ENCODE measurements at places on chromosomes 5 and 9.

DNA sequence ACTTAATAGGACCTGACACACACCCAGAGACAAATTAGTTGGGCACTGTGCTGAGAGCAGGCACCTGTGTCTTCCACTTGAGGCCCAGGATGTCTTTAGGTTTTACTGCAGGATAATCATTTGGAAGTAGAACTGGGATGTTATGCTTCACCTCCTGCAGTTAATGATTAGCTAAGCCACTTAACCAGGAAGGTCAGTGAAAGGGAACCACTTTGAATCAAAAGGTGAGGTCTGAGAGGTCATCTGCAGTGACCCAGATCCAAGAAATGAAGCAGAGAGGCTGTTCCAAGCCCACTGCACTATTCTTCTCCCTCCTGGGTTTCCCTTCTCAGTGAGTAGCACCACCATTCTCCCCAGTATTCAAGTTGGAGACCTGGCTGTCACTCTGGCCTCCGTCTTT lies 110.5 kb downstream of the SNX18 start:
- DNase-seq: no peak

DNA sequence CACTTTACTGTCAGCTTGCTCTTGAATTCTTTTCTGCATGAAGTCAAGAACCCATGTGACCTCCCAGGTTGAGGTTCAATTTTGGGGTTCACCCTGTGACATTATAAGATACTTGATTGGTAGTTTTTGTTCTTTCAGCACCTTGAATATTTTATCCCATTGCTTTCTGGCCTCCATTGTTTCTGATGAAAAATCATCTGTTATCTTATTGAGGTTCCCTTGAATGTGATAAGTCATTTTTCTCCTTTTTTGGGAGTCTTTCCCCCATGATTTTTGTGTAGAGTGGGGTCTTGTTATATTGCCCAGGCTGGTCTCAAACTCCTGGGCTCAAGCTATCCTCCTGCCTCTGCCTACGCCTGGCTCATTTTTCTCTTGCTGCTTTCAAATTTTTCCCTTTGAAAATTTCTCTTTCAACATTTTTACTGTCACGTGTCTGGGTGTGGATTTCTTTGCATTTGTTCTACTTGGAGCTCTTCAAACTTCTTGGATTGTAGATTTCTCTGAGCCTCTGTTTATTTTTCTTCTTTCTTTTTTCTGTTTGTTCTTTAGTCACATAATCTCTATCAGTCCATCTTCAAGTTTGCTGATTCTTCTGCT lies 20.8 kb upstream of the SLC44A1 start:
- peak; percentile 27 for DNase-seq

DNA sequence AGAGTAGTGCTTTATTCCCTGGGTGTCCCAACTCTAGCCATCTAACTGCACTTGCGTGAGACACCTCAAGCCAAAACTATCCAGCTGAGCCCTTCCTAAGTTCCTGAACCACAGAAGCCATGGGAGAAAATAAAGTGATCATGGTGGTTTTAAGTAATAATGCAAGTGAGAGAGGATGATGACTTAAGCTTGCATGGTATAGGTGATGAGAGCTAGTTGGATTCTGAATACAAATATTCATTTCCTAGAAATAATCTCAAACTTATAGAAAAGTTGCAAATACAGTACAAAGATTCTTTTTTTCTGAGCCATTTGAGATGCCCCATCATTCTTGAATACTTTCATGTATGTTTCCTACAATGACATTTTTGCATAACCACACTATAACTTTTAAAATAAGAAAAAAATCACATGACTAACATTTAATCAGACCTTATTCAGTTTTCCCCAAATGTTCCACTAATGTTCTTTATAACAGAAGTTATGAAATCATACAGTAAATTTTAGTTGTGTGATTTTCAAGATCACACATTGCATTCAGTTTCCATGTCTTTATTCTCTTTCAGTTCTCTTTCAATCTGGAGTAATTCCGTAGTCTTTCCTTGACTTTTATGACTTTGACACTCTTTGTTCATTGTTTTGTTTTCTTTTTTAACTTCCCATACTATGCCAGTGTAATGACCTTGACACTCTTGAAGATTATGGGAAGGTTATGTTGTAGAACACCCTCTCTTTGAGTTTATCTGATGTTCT lies 5.5 kb upstream of the AK3 start:
- no peak for DNase-seq

DNA sequence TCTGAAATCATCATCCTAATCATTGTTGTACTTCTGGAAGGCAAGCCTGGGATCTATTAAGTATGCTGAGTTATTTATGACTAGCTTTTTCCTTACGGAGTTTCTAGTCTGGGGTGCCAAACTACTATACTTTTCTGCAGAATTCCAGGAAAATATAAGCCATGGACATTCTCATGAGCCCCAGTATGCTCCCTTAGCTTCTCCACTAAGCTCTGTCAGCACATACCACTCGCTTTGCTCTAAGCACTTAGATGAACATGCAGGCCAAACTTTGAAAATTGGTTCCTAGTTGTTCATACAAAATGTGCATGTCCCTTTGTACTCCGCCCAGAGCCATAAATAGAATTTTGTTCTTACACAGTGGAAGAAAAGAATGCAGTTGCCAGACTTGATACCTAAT lies 284.6 kb downstream of the ARRDC3 start:
- no peak for DNase-seq

DNA sequence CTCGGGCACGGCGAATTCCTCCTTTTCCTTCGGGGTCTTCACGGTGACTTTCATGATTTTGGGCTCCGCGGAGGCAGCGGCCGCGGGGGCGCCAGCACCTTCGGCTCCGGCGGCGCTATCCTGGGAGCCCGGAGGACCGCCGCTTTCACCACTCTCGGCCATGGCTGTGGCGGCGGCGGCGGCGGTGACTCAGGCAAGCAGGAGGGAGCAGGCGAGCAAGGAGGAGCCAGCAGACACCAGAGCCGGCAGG lies 315 bp downstream of the UBQLN1 start:
- no peak for DNase-seq

GRCh38 chr9:131190191-131190590 lies 64.8 kb downstream of the NUP214 start:
- DNase-seq: no peak

Data from OCI-M1 (cell line).